ENCODE measurements at places on chromosomes 4 and X. TPM values are rescaled to one million over a fixed set of nuclear protein-coding genes. Genes with fewer than 3 reads are reported as not detected.

GRCh38 chr4:109473824-109474223 is 40.2 kb downstream of the SEC24B start:
- H3K27me3 ChIP-seq: no peaks in the 10 kb centered on the region
- no peak overlapping the region for H3K27ac ChIP-seq
- no peak for DNase-seq
- peaks cover 19% of the 10 kb centered on the region for H3K36me3 ChIP-seq
- no peaks in the 10 kb centered on the region for H3K4me1 ChIP-seq

DNA sequence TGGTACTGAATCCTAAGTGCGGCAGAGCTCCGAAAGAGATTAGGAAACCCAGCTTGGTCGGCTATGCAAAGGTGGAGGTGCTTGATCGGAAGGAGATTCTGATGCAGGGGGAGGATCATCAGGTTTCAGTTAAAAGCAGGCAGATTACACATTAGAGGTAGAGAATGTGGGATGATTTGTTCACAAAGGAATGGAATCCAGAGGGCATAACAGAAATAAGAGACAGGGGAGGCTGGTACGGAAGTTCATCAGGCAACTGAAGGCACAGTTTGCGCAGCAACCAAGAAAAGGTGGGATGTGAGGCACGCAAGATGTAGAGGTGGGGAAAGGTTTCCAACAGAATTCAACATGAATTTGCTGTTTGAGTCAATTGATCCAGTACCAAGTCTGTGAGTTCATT is 424 bp upstream of the ZNF330 start:
- H3K36me3 ChIP-seq: peaks cover 12% of the 10 kb centered on the region
- no peak overlapping the region for H3K27ac ChIP-seq
- no peaks in the 10 kb centered on the region for H3K27me3 ChIP-seq
- peaks cover 7% of the 10 kb centered on the region for H3K4me1 ChIP-seq

Gene LONRF3
- 11.7 TPM for total RNA-seq

Gene PTCHD1
- not detected for total RNA-seq

Data from T-cell (primary cell).